Activated effector memory CD4-positive, alpha-beta T cell treated with Interleukin-2 at 50 U/mL for 16 hours (primary cell): ENCODE measurements at places on chromosomes 6 and 20.

DNA sequence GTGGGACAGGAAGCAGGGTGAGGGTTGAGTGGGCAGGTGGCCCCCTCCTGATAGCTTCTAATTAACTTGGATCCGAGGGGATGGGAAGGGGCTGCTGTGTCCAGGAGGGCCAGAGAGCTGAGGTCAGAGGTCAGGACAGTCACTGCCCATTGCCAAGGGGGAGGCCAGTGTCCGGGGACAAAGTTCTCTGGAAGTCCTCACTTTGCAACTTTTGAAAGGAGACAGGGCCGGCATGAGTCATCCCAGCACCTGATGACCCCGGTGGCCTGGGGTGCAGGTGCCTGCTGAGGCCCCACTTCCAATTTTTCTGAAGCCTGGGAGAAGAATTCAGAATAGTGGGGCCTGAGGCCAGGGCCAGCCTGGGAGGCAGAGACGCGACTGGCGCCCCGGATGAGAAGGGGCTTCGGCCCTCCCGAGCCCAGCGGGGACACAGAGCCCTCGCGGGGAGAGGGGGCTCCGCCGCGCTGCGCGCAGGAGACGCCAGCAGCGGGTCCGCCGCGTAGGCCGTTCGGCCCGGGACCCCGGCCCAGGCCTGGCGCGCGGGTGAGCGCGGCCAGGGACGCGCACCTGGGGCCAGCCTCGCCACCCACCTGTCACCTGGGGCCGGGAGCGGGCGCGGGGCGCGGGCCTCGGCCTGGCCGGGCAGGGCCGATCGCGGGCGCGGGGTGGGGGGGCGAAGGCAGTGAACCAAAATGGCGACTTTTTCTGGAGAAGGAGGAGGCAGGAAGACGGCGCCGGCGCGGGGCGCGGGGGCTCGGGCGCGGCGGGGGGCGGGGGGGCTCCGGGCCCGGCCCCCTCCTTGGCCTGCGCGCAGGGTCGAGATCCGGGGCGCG is 586 bp downstream of the ZNF512B start:
- peak; percentile 32 for DNase-seq

- DNase-seq = no peak
Measured at GRCh38 chr6:133467982-133468380, 226.8 kb downstream of the EYA4 start.

DNA sequence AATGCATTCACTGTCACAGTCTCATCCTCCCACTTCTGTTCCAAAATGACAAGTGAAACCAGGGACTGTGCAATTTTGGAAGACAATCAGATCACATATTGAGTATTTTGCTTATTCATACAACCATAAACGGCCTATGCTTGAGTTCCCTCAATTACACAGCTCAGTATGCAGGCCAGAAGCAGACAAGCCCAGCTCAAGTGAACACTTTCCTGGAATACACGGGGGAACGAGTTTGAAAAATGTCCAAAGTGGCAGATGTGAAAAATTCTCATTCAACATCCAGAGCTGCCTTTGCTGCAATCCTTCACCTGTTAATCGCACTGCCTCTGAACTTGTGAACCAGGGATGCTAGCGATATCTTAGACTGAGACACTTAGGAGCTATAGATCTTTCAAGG is 190.2 kb downstream of the COL9A1 start:
- DNase-seq = no peak

- peak; percentile 6 for DNase-seq
Measured at GRCh38 chr6:96923871-96924493, 546 bp upstream of the KLHL32 start.

DNA sequence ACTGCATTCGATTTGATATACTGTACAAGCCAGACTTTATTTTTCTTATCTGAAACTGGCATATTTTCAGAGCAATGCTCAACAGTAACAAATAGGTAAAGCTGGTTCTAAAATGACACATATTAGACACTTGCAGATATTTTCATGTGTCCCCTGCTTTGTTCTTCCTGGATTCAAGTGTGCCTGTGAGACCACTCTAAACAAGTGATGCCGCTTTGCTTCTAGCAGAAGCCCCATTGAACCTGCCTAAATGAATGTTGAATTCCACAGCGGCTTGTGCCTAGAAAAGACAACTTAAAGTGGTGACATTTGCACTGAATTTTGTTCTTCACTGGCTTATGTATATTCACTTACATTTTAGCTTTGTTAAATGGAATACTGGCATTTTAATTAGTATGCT is 115.7 kb downstream of the AKAP7 start:
- DNase-seq = no peak
